ENCODE measurements at places on chromosomes 13 and 19. TPM values are rescaled to one million over a fixed set of nuclear protein-coding genes. Genes with fewer than 3 reads are reported as not detected.

- DNase-seq: no peak
- no peaks in the 10 kb centered on the region for H3K27me3 ChIP-seq
- H3K36me3 ChIP-seq: peaks cover 3% of the 10 kb centered on the region
- no peak overlapping the region for H3K4me3 ChIP-seq
Measured at GRCh38 chr13:30510091-30510490, 44.4 kb upstream of the HMGB1 start.

DNA sequence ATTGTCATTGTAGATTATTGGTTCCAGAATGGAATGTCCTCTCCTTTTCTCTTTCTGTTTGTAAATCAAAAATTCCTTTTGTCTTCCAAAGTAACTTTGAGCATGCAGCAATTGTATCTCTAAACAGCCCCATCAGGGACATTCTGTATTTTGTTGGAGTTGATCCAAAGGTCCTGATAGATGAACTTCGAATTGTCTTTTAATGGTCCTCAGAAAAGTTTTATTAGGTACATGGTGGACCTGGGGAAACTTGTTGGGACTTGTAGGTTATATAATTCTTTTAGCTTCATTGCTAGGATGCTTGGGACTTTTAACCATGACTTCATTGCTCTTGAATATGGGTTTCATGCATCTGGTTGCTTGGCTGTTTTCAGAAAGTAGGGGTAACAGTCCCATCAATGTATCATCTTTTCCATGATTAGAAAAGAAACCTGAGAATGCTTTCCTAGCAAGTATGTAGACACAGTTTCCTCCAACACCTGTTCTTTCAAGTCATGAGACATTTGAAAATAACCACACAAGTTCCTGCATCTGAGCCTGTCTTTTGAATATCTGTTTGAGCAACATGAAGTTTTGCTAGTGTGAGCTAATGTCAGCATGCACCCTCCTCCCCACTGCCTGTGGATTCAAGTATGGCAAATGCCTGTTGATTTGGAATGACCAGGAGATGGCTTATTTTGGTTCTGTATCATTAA, 413.1 kb downstream of the KCNRG start:
- H3K36me3 ChIP-seq: no peaks in the 10 kb centered on the region
- H3K4me3 ChIP-seq: no peak overlapping the region
- H3K27ac ChIP-seq: no peak overlapping the region
- DNase-seq: no peak
- peaks cover 16% of the 10 kb centered on the region for H3K4me1 ChIP-seq
- no peaks in the 10 kb centered on the region for H3K27me3 ChIP-seq

DNA sequence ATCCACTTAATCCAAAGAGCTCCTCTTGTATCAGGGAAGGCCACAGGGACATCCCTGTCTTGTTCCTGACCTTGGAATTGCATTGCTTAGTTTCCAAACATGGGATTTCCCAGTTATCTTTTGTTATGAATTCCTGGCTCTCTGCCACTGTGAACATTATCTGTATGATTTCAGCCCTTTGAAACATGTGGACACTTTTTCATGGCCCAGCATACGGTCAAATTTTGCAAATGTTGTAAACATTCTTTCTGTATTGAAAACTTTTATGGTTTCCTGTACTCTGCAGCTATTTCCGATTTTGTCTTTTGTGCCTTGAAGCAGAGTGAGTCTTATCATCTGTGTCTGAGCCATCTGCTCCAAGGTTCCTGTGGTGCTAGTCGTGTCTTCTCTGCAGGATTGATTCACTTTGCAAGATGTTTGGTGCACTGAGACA, 4.5 kb upstream of the CFAP97D2 start:
- H3K27ac ChIP-seq: no peak overlapping the region
- H3K4me1 ChIP-seq: no peaks in the 10 kb centered on the region
- H3K27me3 ChIP-seq: no peaks in the 10 kb centered on the region
- H3K36me3 ChIP-seq: no peaks in the 10 kb centered on the region
- no peak overlapping the region for H3K4me3 ChIP-seq
- DNase-seq: no peak

GRCh38 chr19:16566161-16566560, 6.1 kb downstream of the SLC35E1 start:
- peaks cover 12% of the 10 kb centered on the region for H3K4me1 ChIP-seq
- no peak for DNase-seq
- H3K4me3 ChIP-seq: no peak overlapping the region
- no peaks in the 10 kb centered on the region for H3K27me3 ChIP-seq
- no peak overlapping the region for H3K27ac ChIP-seq

DNA sequence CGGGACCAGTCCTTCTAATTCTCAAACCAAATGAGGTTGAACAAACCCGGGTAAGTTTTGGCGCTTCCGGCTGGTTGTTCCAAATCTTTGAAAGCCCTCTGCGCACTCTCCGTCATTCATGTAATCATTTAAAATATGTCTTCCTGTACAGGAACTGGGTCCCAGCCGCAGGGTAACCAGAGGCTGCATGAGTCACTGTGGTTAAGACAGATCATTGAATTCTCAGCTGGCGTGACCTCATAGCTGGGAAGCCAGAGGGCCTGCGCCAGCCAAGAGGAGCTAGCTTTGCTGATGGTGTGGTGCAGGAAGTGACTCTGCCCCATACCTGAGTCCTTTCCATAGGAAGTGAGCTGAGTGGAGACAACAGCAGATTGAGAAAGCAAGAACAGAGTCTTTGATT, 135.2 kb downstream of the TSHZ3 start:
- no peak overlapping the region for H3K27ac ChIP-seq
- no peak overlapping the region for H3K4me3 ChIP-seq
- H3K27me3 ChIP-seq: peaks cover 10% of the 10 kb centered on the region
- no peaks in the 10 kb centered on the region for H3K4me1 ChIP-seq
- H3K36me3 ChIP-seq: no peaks in the 10 kb centered on the region

Gene ZNF91
- total RNA-seq: 110 TPM

Gene ATP4A
- 16.8 TPM for total RNA-seq

Data from type B pancreatic cell (in vitro differentiated cells).